Activated CD4-positive, alpha-beta T cell treated with anti-CD3 and anti-CD28 coated beads, Interleukin-2, amount 50 U/mL, for 24 hours (primary cell): ENCODE measurements at places on chromosomes 7 and 10.

DNA sequence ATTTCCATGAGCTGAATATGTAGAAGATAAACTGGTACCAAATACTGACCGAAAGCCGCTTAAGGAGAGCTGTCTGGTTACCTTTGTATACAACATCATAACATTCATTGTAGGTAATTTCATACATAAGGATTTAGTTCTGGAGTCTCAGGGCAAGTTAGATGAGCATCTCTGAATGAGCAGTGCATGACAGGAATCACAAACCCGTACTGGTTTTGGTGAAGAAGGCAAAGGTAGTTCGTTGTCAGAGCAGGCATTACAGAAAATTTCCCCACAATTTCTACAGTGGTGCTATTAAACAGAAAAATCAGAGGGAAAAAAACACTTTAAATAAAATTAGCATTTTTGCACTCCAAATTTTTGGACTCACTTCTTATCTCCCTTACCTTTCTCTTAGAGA lies 12.9 kb upstream of the PBLD start:
- DNase-seq: no peak

GRCh38 chr7:3207387-3207902 lies 93.6 kb upstream of the SDK1 start:
- no peak for DNase-seq

DNA sequence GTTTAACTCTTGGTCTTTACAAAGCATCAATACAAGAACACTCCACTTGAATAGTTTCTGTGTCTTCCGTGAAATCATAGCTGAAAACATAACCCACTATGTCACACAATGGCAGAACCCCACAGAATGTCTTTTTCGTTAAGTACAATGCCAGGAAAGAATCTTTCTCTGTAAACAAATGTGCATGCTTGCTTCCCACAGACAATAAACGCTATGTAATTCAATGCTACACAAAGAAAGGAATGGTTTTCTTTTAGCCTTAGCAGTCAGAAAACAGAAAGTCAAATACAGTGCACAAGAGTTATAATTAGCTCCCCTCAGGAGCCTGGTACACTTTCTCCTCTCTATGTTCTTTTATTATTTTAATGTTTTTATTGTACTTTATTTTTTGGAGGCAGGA lies 186.1 kb downstream of the SRPK2 start:
- no peak for DNase-seq

GRCh38 chr7:155285423-155285822 lies 12.3 kb upstream of the INSIG1 start:
- DNase-seq: no peak

- no peak for DNase-seq
These were observed 72.5 kb upstream of the CTBP2 start for GRCh38 chr10:125232841-125233240.

DNA sequence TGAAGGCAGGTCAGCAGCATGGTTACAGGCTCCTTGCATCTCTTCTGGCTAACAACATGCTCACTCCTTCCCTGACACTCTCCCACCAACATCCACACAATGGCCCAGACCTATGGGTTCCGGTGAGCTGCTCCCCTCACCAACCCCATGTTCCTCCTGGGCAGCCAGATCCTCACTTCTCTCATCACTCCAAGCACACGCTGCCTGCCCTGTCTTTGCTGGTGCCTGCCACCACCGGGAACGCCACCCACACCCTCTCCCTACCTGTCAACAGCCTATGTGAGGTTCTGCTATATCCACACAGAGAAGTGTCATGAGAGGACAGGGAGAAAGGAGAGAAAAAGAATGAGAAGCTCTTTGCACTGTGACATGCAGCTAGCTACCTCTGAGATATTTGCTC lies 14.6 kb downstream of the PARP12 start:
- DNase-seq: no peak

GRCh38 chr7:74023092-74023536 lies 4.9 kb upstream of the ELN start:
- no peak for DNase-seq
